Stimulated activated CD8-positive, alpha-beta memory T cell treated with anti-CD3 and anti-CD28 coated beads, Interleukin-15, amount 100 ng/mL, for 1 hour (primary cell): ENCODE measurements at places on chromosomes 3 and 15.

DNA sequence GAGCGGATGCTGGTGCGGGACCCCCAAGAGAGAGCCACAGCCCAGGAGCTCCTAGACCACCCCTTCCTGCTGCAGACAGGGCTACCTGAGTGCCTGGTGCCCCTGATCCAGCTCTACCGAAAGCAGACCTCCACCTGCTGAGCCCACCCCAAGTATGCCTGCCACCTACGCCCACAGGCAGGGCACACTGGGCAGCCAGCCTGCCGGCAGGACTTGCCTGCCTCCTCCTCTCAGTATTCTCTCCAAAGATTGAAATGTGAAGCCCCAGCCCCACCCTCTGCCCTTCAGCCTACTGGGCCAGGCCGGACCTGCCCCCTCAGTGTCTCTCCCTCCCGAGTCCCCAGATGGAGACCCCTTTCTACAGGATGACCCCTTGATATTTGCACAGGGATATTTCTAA, 6.9 kb downstream of the ANKRD63 start:
- no peak for DNase-seq

DNA sequence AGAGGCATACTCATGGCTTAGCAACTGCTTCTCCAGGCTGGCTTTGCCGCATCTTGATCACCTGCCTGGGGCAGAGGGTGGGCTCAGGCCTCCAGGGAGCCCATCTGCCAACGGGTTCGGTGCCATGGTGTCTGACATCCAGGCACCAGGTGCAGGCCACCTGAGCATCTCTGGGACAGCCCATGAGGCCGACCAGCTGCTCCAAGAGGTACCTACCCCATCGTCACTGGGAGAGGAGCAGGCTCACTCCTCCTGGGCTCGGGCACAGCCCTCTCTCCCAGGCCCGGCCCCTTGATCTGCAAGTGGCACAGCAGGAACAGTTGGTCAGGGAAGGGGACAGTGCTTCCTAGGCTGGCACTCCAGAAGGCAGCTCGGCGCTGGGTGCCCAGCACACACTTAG, 21.9 kb downstream of the TPRA1 start:
- no peak for DNase-seq

DNA sequence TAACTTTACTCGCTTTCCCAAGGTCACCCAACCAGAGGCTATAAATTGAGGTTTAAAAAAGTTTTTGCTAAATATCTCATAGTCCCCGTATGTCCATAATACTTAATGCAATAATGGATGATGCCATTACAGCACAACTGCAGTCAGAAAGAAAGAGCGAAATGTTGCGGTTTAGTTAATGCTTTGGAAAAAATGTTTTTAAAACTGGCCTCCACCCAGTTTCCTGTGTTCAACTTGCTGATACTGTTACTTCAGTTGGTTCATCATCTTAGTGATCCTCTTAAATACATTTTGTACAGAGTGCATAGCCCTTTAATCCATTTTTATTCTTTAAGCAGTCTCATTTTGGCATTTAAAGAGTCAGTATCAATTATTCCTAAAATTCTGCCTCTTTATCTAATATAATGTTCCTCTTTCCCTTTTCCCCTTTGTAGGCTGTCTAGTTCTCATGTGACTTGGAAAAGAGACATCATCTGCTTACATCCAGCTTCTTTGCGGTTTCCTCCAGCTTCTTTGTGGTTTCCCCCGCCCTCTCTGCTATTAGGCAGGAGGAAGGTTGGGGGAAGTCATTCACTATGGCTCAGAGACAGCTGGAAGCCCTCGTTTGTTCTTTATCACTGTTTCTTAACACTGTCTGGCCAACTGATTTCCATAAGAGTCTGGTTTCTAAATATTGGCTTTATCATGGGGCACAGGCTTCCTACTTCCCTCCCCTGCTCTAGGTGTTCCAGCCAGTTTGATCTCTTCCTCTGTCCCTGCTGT, 154.3 kb downstream of the GOLIM4 start:
- no peak for DNase-seq

DNA sequence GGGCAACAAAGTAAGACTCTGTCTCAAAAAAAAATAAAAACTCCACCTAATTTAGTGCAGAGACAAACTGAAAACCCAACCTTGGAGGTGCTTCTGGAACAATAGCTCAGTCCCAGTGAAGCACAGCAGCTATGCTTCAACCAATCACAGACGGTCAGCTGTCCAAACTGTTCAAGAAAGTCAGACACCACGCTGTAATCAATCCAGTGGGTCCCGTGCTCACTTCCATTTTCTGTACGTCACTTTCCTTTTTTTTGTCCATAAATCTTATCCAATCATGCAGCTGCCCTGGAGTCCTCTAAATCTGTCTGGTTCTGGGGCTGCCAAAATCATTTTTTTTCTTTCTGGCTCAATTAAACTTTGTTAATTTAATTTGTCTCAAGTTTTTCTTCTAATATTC, 93.6 kb upstream of the FAM174B start:
- no peak for DNase-seq

DNA sequence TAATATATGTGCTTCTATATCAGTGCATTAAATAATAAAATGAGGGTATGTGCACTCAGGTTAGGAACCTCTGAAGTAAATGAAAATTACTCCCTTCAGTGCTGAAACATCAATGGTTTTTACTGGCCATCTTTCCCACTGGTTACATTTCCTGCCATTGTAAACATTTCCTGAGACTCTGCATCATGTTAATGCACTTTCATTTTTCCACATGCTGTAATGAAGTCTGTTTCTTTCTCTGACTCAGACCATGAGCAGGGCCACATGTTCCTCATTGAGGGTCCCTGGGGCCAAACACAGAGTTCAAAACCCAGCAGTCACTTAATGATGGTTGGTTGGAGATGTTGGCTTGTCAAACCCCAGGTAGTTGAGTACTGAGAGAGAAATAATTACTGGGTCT, 15.3 kb downstream of the FAM3D start:
- DNase-seq: no peak

GRCh38 chr15:44153352-44153751, 41.7 kb downstream of the FRMD5 start:
- no peak for DNase-seq

DNA sequence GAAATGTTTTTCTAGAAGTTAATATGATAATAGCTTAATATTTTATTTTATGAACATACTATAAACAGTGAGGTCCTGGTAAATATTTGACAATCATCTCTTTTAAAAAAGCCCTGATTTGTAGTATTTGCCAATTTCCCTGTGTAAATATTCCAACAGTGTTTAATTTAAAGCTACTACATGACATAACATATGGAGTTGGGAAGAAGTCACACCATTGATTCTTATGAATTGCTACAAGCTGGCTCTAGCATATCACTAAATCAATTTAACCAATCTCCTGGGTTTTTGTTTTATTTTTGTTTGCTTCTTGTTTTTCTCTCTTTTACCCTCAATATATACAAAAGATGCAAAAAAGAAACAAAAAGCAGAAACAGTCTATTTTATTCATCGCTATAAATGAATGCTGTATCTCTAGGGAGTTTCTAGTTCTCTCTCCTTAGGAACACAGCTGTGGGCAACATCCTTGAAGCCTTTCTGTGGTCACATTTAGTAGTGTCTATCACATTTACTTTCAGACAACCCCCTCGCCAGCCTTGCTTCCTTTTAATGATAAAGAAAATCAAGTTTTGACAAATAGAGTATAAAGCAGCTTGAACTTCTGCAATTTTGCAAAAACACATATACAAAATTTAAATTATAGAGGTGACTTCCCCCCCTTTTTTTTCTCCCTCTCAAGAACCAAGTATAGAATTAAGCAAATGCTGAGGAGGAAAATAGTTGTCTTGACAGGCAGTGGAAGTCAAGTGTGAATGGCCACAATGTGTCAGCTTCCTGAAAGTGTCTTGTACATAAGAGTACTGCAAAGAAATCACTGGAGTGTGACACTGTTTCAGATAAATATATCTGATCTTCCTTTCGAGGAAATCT, 21.4 kb downstream of the CCR1 start:
- DNase-seq: no peak

DNA sequence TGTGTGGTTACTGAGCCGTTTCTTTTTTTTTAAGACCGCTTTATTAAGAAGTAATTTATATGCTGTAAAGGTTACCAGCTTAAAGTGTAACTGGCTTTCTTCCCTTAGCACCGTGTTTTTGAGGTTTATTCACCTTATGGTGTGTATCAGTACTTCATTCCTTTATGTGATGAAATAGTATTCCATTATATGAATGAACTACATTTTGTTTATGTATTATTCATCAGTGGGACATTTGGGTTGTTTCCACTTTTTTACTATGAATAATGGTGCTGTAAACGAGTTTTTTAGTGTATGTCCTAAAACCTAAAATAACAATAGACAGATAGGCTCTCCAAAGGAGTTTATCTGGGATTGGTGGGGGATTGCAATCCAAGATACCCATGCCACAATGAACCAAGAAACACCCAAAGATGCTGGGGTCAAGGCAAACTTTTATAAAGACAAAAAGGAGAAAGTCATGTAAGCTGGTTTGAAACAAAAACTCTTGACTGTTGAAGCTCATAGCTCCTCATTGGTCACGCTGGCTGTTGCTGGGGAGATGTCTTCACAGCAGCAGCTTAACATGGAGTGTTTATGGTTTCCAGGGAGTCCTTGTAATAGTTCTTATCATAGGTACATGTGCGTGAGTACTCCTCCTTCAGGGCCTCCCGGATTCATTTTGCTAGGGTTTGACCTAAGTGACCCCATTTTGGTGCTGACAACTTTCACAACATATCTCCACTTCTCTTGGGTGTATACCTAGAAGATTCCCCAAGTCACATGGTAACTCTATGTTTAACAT, 16.0 kb downstream of the TM2D3 start:
- DNase-seq: no peak

GRCh38 chr3:186185194-186185787, 76.4 kb upstream of the ETV5 start:
- no peak for DNase-seq

DNA sequence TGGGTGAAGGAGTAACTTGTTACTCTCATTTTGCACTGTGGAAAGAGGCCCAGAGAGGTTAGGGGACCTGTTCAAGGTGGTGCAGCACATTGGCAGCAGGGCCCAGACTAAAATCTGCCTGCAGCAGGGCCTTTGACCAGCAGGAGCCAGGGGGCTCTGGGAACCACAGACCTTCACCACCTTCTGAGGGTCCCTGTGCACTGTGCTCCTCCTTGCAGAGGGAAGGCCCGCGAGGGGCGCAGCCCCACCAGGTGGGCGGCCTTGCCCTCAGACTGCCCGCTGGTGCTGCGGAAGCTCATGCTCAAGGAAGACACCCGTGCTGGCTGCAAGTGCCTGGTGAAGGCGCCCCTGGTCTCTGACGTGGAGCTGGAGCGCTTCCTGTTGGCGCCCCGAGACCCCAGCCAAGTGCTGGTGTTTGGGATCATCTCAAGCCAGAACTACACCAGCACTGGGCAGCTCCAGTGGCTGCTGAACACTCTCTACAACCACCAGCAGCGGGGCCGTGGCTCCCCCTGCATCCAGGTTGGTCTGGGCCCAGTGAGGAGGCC, 61.5 kb upstream of the FGD5 start:
- no peak for DNase-seq

DNA sequence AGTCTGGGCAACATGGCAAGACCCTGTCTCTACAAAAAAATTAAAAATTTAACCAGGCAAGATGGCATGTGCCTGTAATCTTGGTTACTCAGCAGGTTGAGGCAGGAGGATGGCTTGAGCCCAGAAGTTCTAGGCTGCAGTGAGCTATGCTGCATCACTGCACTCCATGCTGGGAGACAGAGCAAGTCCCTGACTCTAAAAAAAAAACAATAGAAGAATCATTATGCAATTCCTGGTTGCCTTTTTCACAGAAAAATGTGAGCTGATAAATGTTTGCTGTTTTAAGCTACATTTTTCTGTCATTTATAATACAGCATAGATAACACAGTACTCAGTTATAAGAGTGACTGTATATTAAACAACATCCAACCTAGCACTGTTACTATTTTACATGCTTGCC, 148.8 kb downstream of the SCAPER start:
- DNase-seq: no peak

- DNase-seq: no peak
Observed at GRCh38 chr3:149428087-149428486, 46.4 kb upstream of the TM4SF4 start.

DNA sequence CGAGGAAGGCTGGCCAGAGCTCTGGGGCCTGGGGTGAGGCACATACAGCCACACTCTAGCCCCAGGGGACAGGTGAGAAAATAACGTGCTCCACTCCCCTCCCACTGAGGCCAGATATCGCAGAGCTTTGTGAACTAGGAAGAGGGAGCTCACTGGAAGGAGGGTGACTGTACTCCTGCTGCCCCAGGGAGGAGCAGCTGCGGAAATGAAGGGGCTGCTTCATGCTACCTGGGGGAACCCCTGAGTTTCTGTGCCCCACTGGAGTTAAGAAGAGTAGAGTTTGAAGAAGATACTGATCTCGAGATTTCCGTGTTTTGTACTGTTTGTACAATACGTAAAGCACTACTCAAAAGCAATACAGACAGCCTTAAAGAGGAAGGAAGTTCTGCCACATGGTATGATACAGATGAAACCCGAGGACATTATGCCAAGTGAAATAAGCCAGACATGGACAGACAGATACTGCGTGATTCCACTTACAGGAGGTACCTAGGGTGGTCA, 44.6 kb downstream of the CMTM6 start:
- no peak for DNase-seq

DNA sequence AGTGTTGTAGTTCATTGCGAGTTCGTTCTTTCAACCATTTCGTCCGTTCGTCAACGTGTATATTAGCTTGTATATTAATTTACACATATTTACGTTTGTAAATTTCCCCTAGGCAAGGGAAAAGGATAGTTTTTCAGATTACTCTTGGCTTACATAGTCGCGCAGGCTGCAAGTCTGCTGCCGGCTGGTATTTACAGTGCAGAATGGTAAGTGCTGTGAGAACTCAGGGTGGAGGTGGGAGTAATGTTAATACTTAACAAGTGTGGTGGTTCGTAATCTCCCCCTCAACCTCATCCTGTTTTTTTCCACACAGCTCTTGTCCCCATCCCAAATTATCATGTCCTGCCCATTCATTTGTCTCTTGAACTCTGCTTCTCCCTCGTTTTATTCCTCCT, 766 bp downstream of the FAM98B start:
- DNase-seq: no peak

DNA sequence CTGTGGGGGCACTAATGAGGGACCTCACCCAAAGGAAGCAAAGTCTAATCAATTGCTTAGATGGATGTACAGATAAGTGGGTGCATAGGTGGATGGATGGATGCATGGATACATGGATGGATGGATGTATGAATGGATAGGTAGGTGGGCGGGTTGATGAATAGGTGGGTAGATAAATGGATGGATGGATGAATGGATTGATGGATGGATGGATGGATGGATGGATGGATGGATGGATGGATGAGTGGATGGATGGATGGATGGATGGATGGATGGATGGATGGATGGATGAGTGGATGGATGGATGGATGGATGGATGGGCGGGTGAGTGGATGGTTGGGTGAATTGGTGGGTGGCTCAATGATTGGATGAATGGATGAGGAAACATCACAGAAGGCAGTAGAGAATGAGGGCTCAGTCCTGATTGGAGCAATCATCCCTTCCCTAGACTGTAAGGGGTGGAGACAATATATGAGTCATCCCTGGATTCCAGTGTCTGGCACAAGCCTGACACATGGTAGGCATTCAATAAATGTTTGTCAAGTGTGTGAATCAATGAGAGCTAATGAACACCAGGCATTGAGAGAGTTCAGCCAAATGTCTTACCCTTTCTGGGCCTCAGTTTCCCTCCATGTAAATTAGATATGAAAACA, 40.4 kb upstream of the PXYLP1 start:
- no peak for DNase-seq
